ENCODE measurements at places on chromosomes 6 and 20.

DNA sequence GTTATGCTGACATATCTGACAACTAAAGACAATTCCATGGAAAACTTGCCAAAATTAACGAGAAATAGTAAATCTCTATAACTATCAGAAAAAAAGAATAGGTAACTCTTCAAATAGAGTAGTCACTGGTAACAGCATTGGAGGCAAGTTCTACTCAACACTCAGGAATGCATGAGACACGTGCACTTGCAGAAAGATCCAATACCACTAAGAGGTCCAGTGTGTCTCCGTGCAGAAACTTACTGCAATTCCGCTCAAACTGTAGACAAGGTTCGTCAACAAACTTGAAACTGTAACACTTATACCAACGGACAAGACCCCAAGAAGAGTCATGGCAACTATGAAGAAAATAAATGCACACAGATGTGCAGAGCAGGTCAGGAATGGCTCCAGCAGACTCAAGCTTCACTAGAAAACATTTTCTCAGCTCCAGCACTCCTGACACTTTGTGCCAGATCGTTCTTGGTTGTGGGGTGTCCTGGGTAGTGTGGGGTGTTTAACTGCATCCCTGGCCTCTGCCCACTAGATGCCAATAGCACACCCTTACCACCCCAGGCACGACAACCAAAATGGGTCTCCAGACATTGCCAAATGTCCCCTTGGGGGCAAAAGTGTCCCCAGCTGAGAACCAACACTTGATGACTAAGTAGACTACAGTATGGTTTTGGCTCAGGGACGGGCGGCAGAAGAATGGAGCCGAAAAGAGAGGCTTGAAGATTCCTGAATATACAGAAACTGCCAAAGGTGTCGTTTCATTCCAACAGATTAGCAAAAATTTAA is 134.8 kb downstream of the DTNBP1 start:
- DNase-seq, result no peak

DNA sequence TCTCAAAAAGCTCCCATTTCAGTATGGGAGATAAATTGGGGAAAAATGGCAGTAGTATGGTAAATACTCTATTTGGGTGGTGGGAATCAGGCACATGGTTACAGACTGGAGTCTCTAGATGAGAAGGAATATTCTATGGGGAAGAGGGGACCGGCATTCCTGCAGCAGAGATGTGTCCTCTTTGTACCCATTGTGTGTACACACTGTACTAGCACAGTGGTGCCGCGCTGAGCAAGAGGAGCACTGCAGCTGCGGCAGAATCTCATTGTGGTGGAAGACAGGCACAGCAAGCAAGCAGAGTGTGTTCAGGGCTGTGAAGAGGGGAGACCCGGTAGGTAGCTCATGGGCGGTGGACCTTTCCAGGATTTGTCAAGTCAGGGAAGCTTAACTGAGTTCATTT is 13.0 kb downstream of the AFDN start:
- DNase-seq, result no peak

GRCh38 chr20:2140561-2140960 is 38.9 kb downstream of the STK35 start:
- no peak for DNase-seq

DNA sequence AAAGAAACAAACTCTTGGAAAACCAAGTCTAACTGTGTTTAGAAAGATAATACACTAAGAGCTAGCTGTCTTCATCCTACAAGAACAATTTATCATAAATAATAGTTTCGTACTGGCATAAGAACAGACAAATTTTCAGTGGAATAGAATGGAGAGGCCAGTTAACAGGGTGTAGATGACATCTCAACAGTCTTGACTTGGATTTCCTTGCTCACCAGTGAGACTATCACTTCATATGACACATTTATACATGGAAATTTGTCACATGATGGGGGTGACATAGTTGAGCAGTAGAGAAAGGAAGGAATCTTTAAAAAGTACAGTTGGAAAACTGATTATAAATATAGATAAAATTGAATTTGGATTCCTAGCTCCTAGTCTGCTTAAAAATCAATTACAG is 35.6 kb downstream of the TNFAIP3 start:
- no peak for DNase-seq

- DNase-seq, result no peak
Observed at GRCh38 chr6:129513471-129513870, 196.5 kb downstream of the ARHGAP18 start.

DNA sequence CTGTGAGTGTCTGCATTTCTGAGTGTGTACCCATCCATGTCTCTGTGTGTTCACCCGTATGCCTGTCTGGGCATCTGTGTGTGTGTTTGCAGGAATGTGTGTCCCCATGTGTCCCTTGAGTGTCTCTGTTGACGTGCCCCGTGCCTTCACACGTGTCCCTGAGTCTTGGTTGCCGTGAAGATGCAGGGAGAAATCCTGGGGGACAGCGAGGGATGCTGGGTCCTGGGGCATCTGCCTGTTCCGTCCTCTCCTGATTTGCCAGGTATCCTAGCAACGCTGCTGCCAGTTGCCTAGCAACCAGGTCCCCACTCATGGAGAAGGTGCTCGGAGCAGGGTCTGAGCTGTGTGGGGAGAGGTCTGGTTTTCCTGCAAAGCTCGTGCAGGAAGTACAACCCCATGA is 6.0 kb upstream of the LKAAEAR1 start:
- no peak for DNase-seq

- no peak for DNase-seq
Observed at GRCh38 chr20:8212286-8212685, 80.2 kb downstream of the PLCB1 start.

GRCh38 chr20:13874394-13875157 is 89.7 kb downstream of the NDUFAF5 start:
- DNase-seq, result no peak

GRCh38 chr20:22529150-22530019 is 55.0 kb downstream of the FOXA2 start:
- DNase-seq, result no peak

DNA sequence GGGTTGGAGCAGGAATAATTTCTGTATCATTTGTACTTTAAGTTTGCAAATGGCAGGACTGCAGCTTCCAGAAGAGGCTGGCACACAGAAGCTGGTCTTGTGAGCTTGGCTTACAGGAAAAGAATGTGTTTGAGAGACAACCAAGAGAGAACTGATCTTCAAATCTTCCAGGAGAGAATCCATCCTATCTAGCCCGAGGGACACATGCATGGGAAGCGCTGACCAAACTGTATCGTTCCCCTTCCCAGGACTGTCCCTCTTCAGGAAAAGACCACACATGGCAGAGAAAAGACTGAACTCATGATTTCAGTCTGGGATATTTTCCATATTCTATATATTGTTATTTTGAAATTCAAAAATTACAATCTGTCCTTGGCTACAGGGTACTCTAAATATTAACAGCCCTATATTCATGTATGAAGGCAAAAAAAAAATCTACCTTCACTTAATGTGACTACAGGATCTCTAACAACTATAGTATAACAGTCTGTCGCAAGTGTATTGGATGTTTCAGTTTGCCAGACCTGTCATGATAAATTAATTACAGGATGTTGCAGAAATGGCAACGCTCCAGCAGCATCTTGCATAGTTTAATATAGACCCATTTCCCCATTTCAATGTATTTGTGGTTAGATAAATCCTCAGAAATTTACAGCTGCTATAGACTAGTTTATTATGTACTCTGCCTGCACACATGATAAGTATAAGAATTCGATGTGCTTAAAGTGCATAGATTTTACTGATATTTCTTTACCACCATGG is 99.4 kb downstream of the MYB start:
- DNase-seq, result no peak

DNA sequence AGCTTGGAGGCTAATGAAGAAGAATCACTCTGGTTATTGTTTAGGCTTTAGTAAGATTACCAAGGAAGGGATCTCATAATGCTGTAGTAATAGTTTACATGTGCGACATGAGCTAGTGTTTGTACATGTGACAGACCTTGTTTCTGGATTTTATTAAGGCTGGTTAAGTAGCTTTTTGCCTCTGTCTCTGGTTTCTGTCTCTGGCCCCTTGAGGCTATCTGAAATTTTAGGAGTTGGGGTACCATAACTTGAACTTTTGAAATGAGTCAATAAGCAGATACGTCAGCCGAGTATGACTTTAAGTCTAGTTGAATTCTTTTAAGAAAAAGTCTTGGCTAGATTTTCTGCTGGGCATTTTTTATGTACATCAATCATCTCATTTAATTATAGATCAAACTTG is 9.5 kb downstream of the CBFA2T2 start:
- DNase-seq, result no peak

DNA sequence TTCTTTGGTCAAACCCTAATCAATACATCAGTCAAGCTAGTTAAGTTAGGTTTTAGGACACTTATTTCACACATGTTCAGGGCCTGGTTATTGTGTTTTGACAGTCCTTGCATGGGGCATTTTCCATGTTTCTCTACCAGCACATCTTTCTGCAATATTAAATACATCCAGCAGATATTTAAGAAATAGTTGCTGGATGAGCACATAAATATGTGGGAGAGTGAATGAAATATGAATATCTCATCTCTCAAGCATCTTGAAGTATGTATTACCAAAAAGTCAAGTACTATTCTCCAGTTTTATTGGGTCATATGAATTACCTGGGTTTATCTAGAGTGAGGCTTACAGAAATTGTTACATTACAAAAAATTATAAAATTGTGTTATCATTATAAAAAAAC is 621.9 kb upstream of the GJE1 start:
- DNase-seq, result no peak

GRCh38 chr20:50005471-50005981 is 22.7 kb downstream of the SNAI1 start:
- no peak for DNase-seq

DNA sequence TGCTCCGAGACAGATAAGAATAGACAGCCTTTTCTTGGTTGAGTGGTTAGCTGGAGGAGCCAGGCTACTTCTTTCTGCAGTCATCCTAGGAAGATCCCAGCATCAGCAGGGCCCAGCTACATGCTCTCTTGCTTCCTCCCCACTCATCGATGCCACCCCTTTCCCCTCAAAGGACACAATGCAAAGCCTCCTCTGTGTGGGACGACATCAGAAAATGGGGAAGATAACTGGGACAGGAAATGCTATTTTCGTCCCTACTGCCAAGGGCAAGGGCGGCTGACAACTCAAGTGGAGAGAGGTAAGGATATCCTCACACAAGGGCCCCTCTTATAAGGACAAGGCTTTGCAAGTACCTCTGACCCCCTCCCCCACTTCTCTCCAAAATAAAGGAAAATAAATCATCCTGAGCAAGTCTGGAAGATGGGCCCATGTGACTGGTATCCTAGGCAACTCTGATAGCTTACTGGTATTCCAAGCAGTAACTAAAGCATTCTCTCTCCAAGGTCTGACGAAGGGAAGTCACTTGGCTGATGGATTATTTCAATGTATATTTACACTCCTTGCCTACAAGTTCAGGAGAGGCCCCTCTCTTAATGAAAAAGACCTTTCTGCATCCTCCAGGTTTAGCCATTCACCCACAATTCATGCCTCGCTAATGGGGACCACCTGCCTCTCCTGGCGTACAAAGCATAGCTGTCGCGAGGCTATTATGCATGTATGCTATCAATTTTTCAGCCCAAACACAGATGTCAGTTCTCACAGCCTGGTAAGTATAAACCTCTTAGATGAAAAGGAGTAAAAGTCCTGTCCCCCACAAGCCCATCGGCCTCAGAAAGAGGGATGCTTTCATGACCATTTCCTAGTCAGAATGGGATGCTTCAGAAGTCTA is 11.3 kb downstream of the ELMO2 start:
- no peak for DNase-seq

DNA sequence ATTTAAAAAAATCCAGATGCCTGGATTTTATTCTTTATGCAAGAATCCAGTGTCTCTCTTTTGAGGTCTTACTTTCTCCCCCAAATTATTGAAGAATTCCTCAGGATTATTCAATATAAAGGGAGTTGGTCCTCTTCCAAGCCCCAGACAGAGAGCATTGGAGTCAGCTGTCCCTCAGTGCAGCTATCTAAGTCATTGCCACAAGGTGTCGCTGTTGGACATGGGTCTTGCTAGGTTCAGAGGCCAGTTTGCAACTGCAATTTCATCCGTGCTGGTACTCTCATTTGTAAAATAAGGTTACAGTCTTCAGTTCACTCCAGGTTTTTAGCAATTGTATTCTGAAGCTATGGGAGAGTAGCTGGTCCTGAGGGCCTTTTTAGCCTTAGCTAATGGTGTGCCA is 27.8 kb downstream of the CCN2 start:
- no peak for DNase-seq

DNA sequence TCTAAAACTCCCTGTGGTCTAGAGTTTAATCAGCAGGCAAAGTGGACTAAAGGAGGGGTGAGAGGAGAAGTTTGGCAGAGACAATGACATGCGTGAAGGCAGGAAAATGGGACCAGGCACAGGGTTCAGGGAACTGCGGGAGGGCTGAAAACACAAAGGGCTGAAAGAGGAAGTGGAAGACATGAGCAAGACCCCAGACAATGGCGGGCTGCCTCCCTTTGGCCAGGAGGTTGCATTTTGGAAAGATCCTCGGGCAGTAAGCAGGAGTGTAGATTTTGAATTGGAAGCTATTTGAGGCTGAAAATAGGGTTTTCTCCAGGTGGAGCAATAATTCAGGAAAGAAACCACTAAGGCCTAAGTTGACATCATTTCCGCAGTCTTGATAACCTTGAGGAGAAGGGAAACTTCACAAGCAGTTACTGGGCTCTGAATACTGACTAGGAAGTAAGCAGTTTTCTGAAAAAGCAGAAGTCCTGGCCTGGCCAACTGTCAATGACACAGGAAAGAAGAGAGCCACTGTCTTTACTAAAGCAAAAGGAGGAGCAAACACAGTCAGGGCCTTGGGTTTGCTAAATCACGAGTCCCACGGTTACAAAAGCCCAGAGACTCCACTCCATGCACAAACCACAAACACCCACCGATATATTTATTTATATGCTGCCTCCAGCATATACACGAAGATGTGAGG is 3.4 kb downstream of the LY86 start:
- DNase-seq, result no peak

DNA sequence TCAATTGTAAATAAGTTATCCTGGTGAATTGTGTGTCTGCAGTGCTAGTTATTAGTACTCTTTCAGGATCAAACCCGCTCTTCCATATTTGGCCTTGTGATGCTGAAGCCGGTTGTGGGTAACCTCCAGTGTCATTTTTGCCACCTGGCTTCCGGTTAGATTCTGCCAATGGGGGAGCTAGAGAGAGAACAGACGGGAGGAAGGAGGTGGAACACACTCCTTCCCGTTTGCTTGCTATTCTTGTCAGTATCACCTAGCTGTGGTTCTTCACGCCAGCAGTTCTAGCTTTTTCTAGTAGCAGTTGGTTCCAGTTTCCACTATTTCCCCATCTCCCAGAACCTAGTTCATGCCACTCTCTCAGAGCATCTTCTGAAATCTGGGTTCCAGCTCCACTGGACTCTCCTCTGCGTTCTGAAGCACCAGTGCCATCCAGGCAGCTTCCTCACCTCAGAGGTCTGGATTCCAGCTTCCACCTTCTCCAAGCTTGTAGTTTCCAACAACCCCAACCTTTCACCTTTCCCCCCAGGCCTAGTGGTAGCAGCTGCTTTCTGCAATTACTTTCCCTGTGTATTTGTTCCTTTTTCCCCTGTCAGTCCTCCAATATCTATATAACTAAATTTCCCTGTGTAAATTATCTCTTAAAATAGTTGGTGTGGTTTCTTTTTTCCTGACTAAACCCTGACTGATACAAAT is 46.9 kb upstream of the LOC128125822 start:
- no peak for DNase-seq

- DNase-seq, result no peak
Observed at GRCh38 chr6:77011929-77012545, 451.3 kb downstream of the HTR1B start.

GRCh38 chr20:54710341-54710740 is 234.9 kb downstream of the DOK5 start:
- no peak for DNase-seq

- DNase-seq, result no peak
Observed at GRCh38 chr6:168163096-168163731, 84.2 kb upstream of the FRMD1 start.

- no peak for DNase-seq
Observed at GRCh38 chr20:61733891-61734732, 331.6 kb downstream of the TAF4 start.

Measured in activated T-cell treated with anti-CD3 and anti-CD28 coated beads for 4 hours (primary cell).